ENCODE measurements at places on chromosomes 11 and 22. TPM values are rescaled to one million over a fixed set of nuclear protein-coding genes. Genes with fewer than 3 reads are reported as not detected.

GRCh38 chr11:30758012-30758411 lies 171.9 kb upstream of the MPPED2 start:
- DNase-seq: peak; percentile 43

DNA sequence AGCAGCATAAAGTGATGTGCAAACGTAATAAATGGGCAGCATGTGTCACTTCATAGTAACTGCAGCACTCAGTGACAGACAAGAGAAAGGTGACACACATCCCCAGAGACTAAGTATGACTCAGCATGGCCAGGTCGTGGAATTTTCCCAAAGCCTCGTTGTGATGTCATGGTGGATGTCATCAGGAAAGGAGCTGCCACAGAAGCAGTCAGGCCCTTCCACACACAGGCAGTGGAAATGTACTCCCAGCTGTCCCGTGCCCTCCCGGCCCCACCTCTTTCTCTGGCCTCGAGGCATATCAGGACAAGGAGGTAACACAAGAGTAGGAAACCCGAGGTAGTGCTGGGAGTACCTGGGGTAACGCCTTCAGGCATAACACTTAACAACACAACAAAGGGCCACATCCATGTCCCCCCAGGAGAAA lies 8.1 kb downstream of the PC start:
- DNase-seq: peak; percentile 93

DNA sequence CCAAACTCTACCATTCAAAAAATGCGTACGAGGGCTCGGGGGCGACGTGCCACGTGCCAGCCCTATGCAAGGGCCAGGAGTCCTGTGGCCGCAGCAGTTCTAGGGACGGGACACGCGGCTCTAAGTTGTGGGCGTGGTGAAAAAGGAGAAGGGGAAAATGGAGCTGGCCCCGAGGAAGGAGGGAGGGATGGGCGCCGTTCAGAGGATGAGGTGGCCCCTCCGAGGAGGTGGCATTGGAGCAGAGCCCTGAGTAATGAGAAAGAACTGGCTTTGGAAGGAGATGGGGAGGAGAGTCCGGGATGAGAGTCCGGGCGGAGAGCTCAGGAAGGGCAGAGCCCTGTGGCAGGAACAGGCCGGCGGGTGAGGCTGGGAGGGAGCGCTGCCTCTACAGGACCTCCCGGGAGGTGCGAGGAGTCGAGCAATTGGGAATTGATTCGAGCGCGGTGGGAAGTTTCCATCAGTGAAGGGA lies 21.0 kb downstream of the OTUB1 start:
- DNase-seq: no peak

DNA sequence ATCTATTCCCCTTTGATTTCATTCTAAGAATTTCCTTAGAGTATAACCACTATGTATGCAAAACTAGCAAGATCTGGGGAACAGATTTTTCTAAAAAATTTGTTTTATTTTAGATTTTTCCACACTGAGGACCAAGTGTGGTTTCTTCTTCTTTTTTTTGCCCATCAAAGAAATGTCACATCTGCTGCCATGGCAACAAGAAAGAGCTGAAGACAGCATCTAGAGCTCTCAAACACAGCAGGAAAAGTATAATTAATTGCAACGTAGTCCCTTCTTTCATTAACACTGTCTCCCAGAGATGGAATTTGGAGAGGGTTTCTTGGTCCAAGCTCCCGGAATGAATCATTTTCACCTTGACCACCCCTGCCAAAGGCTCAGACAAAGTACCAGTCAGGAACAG lies 256.7 kb upstream of the CCDC90B start:
- no peak for DNase-seq

GRCh38 chr11:3042496-3043314 lies 14.5 kb downstream of the CARS1 start:
- DNase-seq: no peak

The OR52H1 gene
- not detected for total RNA-seq

The IGF2 gene
- total RNA-seq: not detected

DNA sequence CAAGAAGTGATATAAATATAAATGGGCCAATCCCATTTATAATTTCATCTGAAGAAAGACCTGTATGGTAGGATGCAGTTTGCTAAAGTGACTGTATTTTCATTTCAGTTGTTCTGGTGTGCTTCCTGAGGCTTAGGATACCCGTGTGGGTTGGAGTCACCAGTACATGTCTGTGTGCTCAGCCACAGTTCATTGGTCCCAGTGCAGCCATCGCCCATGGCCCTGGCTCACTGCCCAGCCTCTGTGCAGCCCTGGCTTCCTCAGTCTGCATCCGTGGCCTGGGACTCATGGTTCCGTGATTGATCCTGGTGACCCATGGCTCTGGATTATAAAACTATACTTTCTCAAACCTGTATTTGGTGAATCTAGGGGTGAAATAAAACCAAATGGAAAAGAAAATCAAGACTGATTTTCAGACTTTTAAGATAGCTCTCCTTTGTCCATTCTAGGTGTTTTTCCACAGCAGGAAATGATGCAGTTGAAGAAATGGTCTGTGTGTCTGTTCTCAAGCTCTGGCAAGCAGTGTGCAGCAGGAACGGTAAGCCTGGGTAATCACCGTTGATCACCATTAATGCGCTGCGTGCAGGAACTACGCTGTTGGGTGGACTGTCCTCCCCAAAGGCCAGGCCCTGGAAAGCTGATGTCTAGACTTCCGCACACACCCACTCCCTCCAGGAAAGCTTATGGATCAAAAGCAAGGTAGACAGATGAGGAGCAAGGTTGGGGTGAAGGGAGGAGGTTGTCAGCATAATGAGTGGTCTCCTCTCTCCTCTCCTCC lies 27.2 kb downstream of the TTC12 start:
- DNase-seq: no peak

The INSC gene
- 4.0 TPM for total RNA-seq

DNA sequence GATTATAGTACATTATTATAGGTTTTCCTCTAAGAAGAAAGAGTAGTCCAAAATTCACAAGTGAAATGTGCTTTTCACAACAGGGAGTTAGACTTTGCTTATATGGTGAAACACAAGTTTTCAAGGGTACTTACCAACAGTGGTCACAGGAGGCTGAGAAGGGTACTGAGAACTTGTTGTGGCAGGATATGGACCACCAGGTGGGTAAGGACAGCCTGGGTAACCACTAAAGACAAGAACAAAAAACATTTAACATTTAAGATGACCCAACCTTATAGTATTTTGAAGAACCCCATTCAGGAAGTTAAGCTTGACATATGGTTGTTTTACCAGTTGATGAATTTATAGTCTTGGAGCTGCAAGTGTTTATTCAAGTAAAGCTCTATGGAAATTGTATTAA lies 24.4 kb downstream of the TSG101 start:
- DNase-seq: no peak
